ENCODE measurements at places on chromosomes 2 and 18.

- DNase-seq: no peak
Measured at GRCh38 chr2:197208841-197209240, 101.7 kb downstream of the ANKRD44 start.

DNA sequence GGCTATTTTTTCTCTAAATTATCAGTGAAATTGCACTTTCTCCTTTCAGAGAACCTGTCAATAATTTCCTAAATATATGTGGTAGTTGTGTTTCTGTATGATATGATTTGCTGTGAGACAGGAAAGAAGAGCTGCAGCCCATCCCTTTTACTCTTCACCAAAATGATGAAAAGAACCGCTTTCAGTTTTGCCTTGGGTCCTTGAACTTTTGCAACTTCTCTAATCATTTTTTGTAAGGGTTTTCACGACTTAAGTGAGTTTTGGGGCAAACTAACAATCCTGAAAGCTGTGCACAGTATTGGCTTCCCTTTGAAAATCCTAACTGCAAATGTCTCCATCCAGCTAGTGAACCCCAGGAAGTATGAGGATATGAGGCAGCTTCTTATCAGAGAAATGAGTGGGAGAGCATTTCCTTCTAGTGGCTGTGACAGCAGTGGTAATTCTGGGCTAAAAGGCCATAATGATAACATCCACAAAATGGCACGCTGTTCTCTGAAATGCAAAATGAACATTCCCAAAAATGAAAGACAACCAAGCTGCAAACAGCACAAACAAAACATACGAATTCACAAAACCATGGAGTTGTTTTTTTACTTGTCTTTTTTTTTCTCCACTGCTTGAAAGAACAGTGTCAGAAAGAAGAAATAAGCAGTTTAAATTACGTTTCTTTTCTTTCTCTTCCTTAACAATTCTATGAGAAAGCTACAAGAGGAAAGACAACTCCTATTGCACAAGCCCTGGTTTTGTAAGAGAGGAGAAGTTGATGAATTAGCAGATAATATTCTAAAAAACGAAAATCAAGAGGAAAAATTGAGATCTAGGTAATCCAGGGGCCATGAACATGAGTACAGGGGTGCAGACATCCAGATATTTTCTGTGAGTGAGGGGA is 1291.6 kb upstream of the ZEB2 start:
- DNase-seq: no peak

DNA sequence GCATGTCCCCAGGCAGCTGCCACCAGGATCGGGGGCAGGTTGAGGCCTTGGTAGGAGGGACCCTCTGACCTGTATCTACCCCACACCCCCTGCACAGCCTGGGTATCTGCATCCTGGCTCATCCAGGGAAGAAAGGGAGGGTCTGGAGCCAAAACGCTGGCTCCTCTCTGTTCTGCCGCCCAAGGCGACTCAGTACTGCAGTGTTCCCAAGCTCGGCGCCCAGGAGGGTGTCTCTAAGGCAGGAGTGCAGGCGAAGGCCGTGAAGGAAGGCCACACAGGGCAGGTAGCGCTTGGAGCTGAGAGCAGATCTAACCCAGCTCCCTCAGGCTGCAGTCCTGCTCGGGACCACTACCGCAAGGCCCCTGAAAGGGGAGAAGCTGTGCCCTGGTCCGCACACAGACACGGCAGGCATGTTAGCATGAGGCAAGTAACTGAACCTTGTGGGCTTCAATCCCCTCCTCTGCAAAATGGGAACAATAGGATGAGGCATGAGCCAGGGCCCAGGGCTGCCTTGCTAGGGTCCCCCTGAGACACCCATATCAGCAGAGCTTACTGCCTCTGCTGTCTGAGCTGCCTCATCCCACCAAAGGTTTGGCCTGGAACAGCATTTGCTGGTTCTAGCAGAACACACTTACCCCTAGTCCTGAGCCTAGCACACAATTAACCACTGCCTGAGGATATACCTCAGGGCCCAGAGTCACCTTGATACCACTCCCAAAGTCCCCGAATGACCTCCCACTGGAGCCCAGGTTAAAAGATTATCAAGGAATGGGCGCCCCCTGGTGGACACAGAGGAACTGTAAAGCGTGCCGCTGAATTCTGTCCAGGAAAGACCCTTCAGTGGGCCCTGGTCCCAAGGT is 6.5 kb downstream of the PTMA start:
- peak; percentile 51 for DNase-seq

DNA sequence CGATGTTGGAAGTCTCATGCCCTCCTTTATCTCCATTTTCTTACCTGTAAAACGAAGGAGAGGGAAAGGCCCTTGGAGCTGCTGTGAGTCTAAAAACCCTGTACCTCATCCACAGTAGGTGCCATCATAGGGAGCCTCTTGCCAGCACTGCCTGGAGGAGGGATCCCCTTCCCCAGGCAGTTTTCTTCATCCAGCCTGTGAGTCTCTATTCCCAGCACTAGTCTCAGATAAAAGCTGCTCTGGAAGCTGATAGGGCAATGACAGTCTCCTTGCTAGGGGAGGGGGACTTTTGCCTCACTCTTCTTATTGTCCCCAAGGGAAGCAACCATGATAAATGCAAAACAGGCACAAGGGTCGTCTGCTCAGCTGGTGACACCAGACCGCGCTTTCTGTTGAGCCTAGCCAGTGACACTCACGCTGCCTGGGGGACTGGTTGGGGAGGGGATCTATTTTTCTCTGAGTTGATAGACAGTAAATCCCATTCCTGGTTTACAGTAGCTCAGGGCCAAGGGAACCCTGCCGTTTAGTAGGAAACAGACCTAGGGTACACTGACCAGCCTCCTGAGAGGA is 139.5 kb upstream of the NABP1 start:
- DNase-seq: no peak

- no peak for DNase-seq
Measured at GRCh38 chr2:231720987-231721966, 13.0 kb downstream of the PTMA start.

DNA sequence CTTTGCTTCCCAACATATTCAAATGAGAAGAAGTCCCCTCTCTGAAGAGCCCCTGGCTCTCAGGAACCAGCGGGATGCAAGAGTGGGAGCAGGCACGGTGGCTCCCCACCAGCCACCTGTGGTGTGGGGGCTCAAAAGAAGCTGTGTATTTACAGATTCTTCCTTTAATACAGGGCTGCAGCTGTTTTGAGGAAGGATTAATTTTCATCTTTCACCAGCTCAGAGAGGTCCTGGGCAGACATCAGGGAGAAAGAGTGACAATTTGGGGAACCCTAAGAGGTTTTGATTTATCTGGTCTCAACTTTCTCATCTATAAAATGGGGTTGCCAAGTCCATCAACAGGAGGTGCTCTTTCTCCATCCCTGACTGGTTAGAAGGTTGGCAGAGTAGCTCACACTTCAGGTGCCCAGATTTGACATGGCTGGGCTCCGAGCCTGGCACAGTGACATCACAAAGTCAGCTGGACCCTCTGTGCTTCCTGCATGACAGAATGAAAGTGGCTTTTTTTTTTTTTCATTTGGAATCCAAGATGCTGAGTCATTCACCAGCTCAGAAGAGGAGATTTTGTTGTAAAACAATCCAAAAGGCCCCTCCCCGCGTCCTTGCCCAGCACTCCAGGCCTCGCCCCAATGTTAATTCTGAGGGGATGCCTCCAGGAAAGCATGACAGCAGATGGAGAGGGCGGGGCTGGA is 15.5 kb upstream of the SIX2 start:
- no peak for DNase-seq

- no peak for DNase-seq
Measured at GRCh38 chr18:54187372-54187771, 37.1 kb downstream of the MBD2 start.

DNA sequence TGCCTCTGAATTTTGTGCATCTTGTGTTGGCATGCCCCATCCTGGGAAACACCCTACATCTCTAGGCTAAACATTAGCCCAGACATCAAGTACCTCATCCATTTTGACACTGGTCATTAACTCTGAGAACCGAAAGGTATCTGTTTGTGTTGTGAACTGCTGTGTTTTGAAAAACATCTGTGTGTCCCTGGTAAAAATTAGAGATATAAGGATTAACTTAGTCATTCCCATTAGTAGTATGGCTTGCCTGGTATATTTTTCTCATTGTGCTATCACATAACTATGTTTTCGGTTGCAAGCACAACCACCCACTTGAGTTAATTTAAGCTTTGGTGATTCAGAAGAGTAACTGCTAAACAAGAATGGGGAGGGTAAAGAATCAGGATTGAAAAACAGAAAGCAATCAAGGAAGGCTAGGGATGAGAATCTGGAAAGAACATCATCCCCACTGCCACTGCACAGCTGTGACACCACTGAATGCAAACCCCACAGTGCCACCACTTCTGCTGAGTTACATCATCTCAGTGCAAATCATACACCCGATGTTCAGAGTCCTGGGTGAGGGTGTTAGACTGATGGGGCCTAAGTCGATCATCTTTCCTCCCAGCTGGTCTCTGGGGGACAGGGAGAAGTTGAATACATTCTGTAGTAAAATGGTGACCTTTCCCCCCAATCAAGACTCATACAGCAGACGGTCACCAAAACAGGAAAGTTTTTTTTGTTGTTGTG is 234.0 kb downstream of the EPHA4 start:
- DNase-seq: no peak

Measured in NCI-H774 (cell line).